ENCODE measurements at places on chromosomes 3 and 15.

GRCh38 chr3:143252931-143253330 lies 133.4 kb downstream of the CHST2 start:
- no peak for DNase-seq

- DNase-seq: no peak
These were observed 43.5 kb upstream of the CTNNB1 start for GRCh38 chr3:41155834-41156233.

DNA sequence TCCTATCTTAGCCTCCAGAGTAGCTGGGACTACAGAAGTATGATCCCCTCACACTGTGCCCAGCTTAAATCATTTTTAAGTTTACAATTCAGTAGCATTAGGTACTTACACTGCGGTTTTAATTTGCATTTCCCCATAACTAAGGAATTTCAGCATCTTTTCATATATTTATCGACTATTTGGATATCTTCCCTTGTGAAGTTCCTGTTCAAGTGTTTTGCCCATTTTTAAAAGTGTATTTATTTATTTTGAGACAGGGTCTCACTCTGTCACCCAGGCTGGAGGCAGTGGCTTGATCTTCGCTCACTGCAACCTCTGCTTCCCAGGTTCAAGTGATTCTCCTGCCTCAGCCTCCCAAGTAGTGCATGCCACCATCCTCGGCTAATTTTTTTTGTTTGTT lies 12.5 kb upstream of the MAP2K1 start:
- no peak for DNase-seq

GRCh38 chr15:87293031-87293430 lies 963.5 kb downstream of the NTRK3 start:
- no peak for DNase-seq

- DNase-seq: no peak
These were observed 47.1 kb downstream of the FLNB start for GRCh38 chr3:58055314-58055713.

DNA sequence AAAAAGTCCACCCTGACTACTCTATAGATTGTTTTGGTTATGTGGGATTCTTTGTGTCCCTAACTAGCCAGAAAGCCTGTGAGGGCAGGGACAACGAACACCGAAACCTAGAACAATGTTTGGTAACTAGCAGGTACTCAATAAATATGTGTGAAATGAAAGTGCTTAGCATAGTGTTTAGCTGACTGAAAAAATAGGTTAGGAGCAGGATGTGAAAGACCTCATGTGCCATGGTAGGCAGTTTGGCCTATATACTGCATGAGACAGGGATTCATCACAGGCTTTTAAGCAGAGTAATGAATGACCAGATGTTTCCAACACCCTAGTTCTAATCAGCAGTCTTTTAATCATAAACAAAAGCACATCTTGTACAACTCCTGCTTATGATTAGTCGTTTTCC lies 64.2 kb downstream of the MYO5A start:
- DNase-seq: no peak

DNA sequence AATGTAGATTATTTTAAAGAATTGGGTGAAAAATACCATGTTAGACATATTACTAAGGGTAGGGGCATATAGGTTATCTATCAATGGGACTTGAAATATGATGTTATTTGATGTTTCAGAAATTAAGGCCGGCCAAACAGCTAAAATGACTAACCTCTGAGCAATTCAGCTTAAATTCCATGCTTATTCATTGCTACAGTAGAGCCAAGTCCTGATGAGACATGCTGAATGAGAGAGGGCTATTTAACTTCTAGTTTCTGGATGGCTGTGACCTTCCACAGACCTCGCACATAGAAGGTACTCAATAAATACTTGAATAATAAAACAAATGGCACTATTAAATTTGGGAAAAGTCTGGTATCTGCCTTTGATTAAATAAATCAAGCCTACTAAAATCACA lies 175.6 kb upstream of the WNT5A start:
- DNase-seq: no peak

DNA sequence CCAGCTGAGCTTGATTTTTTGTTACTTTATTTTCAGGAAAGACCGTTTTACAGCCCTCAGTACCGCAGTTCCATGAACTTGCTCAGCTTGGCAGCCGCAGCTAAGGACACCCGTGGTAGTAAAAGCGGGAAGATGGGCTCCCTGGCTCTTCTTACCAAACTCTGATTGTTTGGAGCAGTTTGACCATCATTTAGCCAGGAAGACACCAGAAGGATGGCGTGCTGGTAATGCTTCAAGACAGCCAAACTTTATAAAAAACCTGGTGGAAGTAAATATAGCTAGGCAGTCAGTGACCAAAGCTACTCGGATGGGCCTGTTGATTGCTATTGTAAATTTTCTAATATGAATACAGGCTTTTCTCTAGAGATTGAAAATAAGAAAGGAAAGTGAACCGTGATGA lies 28.9 kb downstream of the POLR2M start:
- no peak for DNase-seq

- DNase-seq: no peak
These were observed 210.3 kb upstream of the TPM1 start for GRCh38 chr15:62832231-62832630.

GRCh38 chr3:11335056-11335608 lies 62.9 kb downstream of the ATG7 start:
- no peak for DNase-seq

- no peak for DNase-seq
These were observed 332.5 kb upstream of the TBL1XR1 start for GRCh38 chr3:177529716-177530335.

DNA sequence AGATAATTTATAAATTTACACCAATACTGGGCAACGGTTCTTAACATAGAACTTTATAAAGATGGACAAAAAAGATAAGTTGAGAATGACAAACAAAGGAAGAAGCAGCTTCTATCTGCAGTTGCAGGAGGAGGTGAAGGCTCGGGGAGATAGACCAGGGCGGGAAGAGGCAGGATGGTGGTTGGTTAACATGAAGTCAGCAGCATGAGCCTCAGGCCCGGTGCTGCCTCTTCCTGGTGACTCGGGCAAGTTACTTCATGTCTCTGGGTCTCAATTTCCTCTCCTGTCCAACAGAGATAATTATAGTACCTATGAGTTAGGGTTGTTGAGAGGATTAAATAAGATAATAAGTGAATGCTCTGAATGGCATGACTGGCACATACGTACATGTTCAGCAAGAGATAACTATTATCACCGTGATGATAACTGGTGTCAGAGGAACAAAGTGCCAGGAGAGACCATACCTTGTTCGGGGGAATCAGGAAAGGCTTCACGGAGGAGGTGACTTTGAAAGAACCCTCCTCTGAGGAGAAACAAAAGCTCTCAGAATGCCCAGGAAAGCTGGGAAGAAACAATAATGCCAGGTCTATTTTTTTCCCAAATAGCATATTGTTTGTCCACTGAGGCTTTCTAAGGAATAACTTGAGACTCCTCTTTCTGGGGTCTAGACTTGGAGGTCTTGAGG lies 4.4 kb downstream of the PAK6 start:
- DNase-seq: no peak

DNA sequence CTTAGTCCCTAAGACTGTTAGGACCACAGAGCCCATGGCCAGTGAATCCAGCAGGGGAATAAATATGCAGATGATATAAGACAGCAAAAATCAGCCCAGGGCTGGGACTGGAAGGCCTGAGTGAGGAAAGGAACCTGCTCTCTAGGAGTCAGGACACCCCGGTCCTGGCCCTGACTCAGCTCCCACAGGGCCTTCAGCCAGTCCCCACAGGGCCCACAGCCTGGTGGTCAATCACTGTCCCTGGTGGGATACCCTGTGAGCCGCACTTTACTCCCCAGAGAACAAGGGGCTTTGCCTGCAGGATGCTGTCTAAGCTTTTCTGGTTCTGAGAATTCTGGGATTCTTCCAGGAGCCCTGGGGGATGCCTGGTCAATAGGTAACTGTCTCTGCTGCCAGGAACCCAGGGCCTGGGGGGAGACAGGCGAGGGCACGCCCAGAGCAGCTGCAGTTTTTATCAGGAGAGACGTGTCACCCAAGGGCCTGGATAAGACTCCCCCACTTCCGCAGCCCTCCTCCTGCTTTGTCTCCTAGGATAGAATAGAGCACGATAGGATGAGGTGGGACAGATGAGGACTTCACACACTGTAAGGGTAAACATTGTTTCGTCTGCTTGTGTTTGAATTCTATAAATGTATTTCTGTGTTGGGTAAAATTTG lies 49.5 kb upstream of the MCF2L2 start:
- no peak for DNase-seq
